ENCODE measurements at places on chromosomes 2 and 18.

- DNase-seq = no peak
Measured at GRCh38 chr2:33291278-33292013, 185.0 kb upstream of the RASGRP3 start.

DNA sequence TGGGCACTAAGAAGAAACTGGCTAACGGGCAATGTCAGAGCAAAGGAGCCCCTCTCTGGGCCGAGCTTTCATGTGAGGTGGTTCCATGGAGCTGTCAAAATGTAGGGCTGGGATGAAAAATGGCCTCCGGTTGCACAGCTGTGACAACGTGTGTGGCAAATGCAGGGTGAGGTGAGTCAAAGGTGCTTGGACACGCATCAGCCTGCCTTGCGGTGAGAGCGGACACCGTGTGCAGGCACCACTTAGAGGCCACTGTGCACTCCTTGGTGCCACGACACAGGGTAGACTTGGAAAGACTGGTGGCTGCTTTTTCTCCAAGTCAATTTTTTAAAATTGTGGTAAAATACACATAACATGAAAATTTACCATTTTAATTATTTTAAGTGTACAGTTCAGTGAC, 195.4 kb downstream of the ZBTB7C start:
- DNase-seq = no peak

DNA sequence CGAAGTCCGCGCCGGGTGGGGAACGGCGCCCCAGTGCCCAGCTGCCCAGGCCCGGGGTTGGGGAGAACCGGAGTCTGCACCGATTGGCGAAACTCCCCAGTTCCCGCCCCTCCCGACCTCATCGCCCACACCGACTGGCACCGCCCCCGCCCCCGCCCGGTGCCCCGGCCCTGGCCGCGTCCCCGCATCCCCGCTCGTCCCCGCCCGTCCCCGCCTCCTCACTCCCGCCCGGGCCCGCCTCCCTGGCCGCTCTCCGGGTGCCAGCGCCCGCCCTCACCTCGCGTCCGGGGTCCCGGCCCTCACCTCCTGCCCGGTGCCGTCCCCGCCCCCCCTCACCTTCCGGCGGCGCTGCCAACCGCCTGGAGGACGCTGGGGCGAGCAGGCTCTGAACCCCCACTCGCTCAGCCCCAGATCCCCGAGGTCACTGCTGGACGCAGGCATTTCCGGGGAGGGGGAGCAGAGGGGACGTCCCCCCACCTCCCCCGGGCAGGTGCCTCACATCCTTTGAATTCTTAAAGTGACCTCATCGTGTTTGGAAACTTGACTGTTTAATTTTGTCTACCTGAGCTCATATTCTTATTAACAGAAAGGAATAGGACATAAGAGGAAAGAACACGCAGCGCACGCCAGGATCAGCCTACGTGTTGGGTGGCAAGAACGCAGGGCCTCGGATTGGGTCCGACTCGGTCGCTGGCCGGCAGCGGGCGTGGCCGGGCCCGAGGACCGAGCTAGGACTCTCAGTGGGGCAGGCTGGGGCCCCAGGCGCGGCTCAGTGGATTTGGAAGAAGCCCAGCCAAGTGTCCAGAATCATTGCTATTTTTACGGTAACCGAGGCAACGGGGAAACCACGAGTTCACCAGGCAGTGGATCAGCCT, at the start of gene FAM110C:
TSS of gene FAM110C (minus strand) at position 35 of the 875 bp plus-strand sequence. CDS start 120 bp downstream, outside the sequence.
- no peak for DNase-seq

DNA sequence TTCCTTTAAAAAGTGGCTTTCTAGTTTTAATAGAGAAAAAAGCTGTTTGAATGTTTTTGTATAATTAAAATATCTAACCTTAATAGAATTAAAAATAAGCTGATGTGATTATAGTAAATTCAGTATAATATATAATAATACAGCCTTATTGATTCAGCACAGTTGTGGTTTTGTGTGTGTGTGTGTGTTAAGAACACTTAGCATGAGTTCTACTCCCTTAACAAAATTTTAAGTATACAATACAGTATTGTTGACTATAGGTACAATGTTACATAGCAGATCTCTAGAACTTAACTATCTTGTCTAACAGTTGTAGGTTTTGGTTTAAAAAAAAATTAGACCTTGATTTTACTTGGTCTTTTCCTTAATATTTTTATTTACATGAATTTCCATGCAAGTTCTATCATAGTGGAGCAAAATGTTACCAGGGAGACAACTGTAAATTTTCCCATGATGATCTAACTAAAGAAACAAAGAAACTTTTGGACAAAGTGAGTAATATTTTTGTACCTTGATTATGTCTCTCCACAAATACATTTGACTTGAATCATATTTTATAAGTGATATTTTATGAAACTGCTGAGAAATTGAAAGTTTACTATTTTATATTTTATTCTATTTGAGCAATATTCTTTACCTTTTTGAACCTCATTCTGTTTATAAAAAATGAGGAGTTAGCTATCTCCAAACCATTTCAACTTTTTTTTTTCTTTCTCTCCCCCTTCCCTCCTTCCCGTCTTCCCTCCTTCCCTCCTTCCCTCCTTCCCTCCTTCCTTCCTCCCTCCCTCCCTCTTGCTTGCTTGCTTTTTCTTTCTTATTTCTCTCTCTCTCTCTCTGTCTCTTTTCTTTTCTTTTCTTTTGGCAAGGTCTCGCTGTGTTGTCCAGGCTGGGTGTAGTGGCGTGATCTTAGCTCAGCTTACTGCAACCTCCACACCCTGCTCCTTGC, 46.3 kb downstream of the ZC3H6 start:
- DNase-seq = no peak

DNA sequence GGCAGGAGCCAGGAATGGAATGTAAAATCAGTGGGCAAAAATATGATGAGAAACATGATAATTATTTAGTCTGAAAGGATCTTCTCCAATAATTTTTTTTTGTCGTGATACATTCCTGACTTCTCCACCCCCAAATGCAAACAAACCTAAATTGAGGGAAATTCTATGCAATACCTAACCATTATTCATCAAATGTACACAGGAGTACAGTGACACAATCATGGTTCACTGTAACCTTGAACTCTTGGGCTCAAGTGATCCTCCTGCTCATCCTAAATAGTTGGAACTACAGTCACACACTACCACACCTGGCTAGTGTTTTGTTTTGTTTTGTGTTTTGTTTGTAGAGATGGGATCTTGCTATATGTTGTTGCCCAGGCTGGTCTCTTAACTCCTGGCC, 46.5 kb downstream of the RAB10 start:
- no peak for DNase-seq

DNA sequence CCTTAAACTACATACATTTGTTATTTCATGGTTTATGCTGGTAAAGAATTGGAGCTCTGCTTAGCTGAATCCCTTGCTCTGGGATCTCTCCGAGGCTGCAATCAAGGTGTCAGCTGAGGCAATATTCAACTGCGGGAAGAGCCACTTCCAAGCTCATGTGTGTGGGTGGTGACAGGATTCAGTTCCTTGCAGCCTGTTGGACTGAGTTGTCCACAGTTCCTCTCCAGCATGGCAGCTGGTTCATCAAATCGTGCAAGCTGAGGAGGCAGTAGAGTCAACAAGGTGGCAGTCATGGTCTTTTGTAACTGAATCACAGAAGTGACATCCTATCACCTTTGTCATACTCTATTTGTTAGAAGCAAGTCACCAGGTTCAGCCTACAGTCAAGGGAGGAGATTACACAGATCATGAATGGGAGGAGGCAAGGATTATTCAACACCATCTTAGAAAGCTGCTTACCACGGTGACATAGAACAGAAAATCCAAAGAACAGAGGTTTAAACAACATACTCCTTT, 56.9 kb downstream of the CTIF start:
- no peak for DNase-seq

DNA sequence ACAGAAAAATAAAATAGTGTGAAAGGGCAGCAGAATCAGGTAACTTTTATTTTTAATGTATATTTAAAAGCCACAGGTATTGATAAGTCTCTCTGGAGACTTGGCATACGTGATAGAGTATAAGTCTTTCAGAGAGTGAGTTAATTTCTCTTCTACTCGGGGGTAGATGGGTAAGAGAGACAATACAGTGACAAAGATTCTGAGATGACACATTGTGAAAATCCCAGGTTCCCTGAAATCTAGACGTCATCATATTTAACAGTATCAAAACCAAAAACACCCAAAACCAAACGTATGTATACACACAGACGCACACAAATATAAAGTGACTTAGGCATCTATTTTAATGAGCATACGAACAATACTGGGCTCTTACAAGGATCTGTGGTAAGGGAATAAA, 33.3 kb downstream of the NIF3L1 start:
- DNase-seq = no peak

DNA sequence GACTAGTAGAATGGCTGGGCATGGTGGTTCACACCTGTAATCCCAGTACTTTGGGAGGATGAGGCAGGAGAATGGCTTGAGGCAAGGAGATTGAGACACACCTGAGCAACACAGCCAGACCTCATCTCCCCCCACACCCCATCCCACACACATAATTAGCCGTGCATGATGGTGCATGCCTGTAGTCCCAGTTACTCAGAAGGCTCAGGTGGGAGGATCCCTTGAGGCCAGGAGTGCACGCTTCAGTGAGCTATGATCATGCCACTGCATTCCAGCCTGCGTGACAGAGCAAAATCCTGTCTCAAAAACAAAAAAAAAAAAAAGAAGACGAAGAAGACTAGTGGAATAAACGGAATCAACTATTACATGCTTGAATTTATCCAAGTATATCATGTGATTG, 150.0 kb downstream of the STK39 start:
- no peak for DNase-seq

- DNase-seq = no peak
Measured at GRCh38 chr2:130790804-130791616, 35.7 kb downstream of the AMER3 start.

- no peak for DNase-seq
Measured at GRCh38 chr2:25273985-25274535, 67.7 kb downstream of the DNMT3A start.

- DNase-seq = no peak
Measured at GRCh38 chr18:11029021-11029420, 120.3 kb downstream of the PIEZO2 start.

GRCh38 chr2:239339726-239340601, 60.9 kb downstream of the HDAC4 start:
- peak; percentile 71 for DNase-seq

DNA sequence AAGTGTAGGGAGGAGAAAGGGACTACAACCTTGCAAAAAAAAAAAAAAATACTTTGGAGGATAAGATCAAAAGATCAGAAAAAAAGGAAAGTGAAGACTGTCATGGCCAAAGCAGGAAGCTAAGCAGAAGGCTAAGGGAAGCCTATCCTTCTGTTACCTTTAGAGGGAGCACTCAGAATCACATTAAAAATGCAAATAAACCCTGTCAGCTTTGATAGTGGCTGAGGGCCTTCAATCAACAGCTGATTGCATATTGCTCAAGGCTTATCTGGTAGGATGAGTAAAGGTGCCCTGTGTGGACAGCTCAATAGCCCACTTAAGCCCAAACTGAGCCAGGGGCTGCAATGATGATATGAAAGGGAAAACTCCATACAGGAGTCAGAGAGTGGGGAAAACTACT, 1021.2 kb downstream of the LRP1B start:
- DNase-seq = no peak

DNA sequence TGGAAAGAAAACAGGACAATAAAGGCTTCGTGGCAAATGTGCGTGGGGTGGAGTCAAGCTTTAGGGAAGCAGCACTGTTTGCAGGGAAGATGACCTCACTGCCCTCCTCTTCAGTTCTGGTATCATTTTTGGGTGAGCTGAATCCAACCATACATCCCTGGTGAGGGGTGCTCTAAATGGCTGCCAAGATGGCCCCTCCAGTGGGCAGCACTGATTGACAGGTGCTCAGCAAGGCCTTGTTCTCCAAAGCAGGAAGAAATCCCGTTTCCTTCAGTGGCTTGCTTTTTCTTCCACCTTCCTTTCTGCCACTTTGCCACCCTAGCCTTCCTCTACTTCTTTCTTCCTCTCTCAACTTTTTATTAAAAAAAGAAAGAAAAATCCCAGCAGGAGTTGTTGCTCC, 132.8 kb upstream of the SP5 start:
- DNase-seq = no peak

DNA sequence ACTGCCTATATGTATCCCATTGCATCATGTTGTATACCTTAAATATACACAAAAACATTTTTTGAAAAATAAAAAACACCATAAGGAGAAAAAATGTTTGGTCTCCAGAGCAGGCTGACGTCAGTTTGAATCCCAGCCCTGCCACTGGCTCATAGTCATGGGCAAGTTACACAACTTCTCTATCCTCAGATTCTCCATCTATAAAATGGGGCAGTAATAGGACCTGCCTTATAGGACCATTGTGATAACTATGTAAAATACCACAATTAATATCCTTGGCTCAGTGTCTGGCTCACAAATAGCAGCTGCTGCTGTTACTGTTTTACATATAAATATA, 135.6 kb downstream of the SMAD7 start:
- DNase-seq = no peak

All from DND-41 (cell line).